ENCODE measurements at places on chromosomes 12 and 14.

DNA sequence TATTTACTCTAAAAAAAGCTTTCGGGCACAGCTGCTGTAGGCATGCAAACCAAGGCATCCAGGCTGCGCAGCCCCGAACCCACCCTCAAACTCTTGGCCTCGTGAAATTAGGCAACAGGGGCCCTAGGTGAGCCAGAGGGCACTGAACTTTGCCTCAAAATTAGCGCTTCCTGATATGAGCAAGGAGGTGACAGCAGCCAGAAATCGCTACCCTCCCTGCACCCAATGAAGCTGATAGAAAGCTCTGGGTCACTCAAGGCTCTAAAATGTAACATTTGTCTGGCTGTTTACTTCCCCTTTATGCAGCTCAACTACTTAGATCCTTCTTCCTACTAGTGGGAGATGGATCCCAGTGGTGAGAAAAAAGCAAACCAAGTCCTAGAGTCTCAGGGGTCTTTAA is 61.8 kb downstream of the PITPNM2 start:
- DNase-seq = no peak

GRCh38 chr14:95480109-95480886 is 36.2 kb downstream of the SYNE3 start:
- no peak for DNase-seq

DNA sequence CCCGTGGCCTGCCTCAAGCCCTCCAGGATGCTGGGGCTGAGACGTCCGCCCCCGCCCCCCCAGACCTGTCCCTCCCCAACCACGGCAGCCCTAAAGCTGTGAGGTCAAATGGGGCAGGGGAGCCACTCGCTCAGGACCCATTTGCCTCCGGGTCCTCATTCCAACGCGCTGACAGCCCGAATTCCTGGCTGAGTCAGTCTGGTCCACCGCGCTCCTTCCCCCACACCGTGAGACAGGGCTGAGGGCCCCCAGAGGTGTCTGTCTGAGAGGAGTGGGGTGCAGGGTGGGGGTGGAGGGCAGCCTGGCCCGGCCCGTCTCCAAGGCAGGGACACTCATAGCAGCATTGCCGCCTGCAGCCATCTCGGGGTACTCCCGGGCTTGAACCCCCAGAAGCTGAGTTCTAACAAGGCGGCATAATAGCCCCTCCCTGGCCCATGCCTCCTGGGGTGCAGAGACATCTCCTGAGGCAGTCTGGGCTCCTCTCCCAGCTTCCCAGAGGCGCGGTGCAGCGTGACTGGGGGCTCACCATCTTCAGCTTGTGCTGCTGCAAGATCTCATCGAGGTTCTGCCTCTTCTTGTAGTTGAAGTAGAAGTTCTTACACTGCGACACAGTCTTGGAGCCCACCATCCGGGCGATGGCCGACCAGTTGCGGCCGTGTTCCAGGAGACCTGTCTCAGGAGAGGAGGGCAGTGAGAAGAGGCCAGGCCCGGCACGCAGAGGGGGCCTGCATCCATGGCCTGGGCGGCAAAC is 90.5 kb downstream of the RFLNA start:
- no peak for DNase-seq

GRCh38 chr14:38389681-38390080 is 133.8 kb upstream of the CLEC14A start:
- DNase-seq = peak; percentile 96

GRCh38 chr12:131123817-131124216 is 170.1 kb downstream of the ADGRD1 start:
- no peak for DNase-seq

DNA sequence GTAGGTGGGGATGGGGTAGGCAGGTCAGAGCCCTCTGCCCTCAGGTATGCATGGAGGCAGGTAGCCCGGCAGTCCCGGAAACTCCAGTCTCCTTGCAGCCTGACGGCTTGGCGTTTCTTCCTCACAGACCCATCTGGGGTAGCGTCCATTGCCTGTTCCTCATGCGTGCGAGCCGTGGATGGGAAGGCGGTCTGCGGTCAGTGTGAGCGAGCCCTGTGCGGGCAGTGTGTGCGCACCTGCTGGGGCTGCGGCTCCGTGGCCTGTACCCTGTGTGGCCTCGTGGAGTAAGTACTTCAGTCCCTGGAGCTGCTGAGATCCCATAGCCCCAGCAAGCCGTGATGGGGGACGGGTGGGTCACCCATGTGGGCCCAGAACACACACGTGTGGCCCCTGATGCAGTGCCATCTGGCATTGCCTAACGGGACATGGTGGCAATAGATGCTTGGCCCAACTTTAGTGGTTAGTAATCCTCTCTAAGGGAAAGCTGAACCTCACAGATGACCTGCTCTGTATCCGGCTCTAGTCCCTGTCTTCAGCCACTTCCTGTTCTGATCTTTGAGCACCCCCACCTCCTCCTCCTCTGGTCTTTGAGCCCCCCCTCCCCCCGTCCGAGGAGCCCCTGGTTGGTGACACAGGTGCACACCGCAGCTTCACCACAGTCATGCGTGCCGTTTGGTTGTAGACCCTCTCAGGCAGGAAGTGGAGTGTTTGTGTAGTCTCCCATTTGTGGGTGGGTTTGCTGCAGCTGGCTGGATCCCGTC is 3.7 kb downstream of the SIVA1 start:
- no peak for DNase-seq

- DNase-seq = no peak
Measured at GRCh38 chr12:109100741-109101140, 3.3 kb downstream of the UNG start.

GRCh38 chr14:53581504-53581903 is 375.1 kb downstream of the BMP4 start:
- DNase-seq = no peak

- no peak for DNase-seq
Measured at GRCh38 chr14:50230401-50230700, 1.0 kb downstream of the SOS2 start.

GRCh38 chr12:66190519-66191370 is 1.7 kb downstream of the IRAK3 start:
- no peak for DNase-seq

GRCh38 chr12:12079291-12079690 is 8.6 kb downstream of the BCL2L14 start:
- no peak for DNase-seq

DNA sequence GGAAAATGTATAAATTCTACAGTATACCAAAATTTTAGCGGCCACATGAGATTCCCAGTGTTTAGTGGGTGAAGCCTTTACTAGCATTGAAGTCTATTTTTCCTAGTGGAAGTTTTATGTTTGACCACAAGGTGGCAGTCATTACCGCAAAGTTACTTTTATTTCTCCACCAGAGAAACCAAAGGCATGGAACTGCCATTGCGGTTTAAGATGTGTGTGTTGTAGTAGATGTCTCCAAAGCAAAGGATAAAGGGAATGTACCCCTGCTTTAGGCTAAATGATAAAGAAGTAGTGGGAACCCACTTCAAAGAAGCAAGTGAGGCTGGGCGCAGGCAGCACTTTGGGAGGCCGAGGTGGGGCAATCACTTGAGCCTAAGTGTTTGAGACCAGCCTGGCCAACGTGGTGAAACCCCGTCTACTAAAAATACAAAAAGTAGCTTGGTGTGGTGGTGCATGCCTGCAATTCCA is 140.5 kb downstream of the PRKCH start:
- DNase-seq = peak; percentile 92

DNA sequence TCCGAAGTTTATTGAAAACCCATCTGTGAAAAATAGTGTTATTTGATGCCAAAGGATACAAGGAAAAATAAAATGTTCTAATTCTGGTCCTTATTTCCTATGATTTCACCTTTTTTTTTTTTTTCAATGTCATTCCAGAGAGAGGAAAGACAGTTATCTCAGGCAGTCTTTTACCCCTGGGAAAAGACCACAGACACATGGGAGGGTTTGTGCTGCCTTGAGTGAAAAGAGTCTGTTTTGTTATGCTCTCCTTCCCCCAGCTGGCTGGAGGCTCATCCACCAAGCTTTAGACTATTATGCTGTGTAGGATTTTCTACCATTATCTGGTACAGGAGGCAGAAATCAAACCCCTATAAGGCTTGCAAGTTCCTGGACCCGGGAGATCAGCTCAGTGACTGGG is 151.8 kb downstream of the CRADD start:
- no peak for DNase-seq

- DNase-seq = no peak
Measured at GRCh38 chr14:39109893-39110715, 4.0 kb upstream of the GEMIN2 start.

GRCh38 chr12:29778531-29778930 is 5.2 kb downstream of the TMTC1 start:
- DNase-seq = no peak

Data from NCI-H524 (cell line).